Activated naive CD8-positive, alpha-beta T cell treated with anti-CD3 and anti-CD28 coated beads for 36 hours (primary cell): ENCODE measurements at places on chromosomes 7 and 10. TPM values are rescaled to one million over a fixed set of nuclear protein-coding genes. Genes with fewer than 3 reads are reported as not detected.
A peak's percentile ranks its signal among the peaks of the same experiment; 100 is the strongest.

Gene JAKMIP3
- total RNA-seq, result 0.21 TPM

Gene ANKRD30A
- not detected for total RNA-seq

- no peak for DNase-seq
These were observed 118.6 kb upstream of the ASAH2 start for GRCh38 chr10:50369931-50370330.

- no peak for DNase-seq
These were observed 110.5 kb upstream of the GPR26 start for GRCh38 chr10:123555616-123556015.

DNA sequence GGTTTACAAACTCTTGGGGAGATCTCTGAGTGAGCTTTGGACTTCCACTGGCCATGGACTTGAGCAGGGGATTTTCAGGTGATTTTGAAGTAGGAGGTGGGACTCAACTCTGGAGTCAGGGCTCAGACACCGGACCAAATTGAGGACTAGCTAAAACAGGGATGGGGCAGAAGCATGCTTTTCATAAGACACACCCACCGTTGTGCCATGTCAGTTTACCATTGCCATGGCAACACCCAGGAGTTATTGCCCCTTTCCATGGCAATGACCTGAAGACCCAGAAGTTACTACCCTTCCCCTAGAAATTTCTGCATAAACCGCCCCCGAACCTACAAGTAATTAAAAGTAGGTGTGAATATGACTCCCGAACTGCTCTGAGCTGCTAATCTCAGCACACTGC is 320.7 kb downstream of the GRID1 start:
- DNase-seq, result no peak

Gene ZNF804B
- not detected for total RNA-seq

DNA sequence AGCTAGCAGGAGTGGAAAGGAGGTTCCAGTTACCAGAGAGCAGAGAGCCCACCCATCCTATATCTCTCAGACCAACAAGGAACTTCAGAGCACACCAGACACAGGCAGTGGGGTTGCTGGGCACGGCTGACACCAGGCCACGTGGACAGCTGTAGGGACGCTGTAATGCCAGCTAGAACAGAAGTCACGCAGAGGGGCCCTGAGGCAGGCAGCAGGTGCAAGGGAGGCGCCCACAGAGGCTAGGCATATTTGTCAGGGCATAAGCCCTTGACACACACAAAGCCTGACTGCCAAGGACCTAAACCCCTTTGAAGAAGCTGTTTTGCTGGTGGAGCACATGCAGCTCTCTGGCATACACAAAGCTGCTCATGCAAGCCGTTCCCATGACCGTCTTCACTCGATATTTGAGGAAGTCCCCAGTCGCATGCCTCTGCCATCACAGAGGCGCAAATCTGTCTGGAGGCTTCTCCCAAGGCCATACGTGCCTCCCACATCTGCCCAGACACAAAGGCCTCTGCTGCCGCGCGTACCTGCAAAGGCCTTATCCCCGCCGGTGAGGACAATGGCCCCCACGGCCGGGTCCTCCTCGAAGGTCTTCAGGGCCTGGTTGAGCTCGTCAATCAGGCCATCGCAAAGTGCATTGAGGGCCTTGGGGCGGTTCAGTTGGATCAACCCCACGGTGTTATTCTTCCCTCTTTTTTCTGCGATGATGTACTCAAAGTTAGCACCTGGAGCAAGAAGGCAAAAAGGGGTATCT is 2.9 kb downstream of the ECHS1 start:
- DNase-seq, result no peak

- no peak for DNase-seq
These were observed 157.0 kb upstream of the MKLN1 start for GRCh38 chr7:131170440-131171271.

DNA sequence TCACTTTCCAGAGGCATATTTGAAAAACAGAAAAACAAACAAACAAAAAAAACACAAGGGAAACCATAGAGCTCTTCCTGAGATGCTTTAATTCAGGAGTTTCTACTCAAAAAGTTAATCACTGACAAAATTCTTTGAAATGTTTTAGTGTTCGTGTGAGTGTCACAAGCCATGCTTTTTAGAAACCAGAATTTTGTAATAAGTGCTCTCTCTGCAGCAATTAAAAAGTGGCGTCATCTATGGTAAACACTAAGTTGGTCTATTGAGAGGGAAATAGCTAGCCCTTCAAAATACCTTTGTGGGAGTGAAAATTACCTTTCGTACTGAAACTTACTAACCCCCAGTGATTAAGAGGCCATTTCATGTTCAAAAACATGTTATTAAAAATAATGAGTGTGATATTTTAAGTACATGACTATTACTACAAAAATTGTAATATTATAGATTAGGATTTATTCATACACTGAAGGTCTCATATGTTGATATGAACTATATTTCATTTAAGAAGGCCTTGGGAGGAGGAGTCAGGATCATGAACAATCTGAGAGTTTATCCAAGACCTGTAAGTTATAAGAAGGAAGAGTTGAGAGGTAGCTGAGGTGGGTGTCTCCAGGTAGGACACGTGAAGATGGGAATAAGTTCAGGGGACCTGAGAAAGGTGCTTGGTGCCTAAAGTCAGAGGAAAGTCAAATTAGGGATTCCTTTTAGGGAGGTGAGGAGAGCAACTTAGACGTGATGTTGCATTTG is 94.6 kb downstream of the PPP1R9A start:
- no peak for DNase-seq

Gene HMX2
- not detected for total RNA-seq

DNA sequence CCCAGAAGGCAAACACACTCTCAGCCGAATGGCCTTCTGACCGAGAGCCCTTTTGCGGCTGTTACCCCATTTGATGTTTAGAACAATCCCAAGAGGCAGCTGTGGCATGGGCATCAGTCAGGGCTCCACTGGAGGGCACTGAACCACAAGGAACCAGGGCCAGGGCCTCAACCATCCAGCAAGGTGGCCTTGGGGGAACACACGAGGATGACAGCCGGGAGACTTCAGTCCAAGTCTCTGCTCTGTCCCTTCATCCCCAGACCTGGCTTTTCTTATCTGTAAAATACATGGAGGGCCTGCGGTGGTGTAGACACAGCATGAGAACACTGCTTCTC is 63.6 kb upstream of the INSIG1 start:
- DNase-seq, result no peak

Gene TRIM73
- 1.5 TPM for total RNA-seq

DNA sequence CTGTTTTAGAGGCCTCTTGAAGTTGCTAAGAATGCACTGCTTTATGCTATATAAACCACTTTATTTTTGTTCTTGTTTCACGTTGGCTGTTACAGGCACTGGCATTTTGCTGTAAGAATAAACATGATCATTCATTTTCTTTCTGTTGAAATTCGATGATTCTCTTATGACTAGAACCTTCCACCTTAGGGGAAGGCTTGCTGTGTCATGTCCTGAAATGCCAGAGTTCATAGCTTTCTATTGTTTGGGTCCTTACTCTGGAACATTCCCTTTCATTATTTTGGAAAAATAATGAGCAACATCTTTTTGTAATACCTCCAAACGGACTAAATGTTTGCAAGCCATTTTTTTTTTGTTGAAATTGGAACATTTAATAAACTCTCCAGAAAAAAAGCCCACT is 495.1 kb upstream of the POT1 start:
- no peak for DNase-seq

- no peak for DNase-seq
These were observed 115.4 kb downstream of the MDFIC start for GRCh38 chr7:115037128-115037802.

DNA sequence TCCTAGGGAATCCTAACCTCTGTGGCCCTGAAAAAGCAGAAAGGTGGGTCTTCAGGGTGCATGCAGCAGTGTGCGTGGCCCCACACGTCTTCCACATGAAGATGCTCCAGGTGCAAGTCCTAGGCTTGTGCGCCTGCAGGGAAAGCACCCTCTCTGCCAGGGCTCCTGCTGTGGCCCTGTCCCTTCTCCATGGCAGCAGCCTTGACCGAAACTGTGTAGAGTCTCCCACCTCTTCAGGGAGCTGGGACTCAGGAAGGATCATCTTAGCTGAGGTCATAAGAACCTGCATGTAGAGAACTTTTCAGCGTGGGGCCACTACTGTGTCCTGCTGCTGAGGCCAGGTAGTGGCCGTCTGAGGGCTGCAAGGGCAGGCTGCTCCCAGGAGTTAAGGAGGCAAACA is 6.3 kb upstream of the CSGALNACT2 start:
- DNase-seq, result no peak

DNA sequence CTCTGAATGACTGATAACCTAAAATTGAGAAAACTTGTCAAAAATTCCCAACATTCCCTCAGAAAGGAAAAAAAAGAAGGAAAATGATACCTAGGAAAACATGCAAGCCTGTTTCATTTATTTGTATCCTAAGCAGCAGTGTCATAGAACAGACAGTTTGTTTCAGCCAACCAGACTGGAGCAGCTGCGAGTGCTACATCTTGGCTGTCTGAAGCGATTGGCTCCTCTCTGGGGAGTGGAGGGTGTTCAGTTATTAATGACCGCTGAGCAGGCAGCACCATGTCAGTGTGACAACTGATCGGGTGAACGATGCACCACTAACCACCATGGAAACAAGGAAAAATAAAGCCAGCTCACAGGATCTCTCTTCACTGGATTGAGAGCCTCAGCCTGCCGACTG is at the start of gene LRRN3:
TSS of gene LRRN3 (plus strand) at position 282 of the 400 bp plus-strand sequence. CDS start 31,646 bp downstream, outside the sequence.
- DNase-seq, result peak; percentile 72

DNA sequence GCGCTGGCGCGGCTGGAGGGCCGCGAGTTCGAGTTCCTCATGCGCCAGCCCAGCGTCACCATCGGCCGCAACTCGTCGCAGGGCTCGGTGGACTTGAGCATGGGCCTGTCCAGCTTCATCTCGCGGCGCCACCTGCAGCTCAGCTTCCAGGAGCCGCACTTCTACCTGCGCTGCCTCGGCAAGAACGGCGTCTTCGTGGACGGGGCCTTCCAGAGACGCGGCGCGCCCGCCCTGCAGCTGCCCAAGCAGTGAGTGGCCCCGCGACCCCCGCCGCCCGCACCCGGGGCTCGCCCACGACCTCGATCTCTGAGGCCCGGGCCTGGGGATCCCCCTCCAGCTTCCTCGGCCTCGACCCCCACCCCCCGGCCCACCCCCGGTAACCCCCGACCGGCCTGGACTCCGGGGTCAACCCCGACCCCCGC is 537 bp downstream of the FOXK1 start:
- peak; percentile 56 for DNase-seq

DNA sequence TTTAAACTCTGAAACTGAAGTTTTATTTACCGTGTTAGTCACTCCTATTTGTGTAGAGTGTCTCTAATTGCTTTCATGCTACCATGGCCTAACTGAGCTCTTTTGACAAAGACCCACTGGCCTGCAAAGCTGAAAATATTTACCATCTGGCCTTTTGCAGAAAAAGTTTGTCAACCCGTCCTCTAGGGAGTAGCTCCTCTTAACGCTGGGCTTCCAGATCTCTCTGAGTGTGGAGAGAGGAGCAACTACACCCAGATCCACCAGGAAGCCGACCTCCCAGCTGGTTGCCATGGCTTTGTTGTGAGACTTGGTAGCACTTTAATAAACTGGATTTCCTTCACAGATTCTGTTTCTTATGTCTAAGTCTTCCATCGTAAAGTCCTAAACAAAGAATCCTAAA is 4.2 kb upstream of the C10orf71 start:
- DNase-seq, result no peak

GRCh38 chr7:137337902-137338301 is 5.6 kb downstream of the PTN start:
- no peak for DNase-seq

GRCh38 chr10:52869864-52870263 is 97.3 kb upstream of the MBL2 start:
- no peak for DNase-seq

- DNase-seq, result no peak
These were observed 138.1 kb downstream of the RALA start for GRCh38 chr7:39761449-39761848.

DNA sequence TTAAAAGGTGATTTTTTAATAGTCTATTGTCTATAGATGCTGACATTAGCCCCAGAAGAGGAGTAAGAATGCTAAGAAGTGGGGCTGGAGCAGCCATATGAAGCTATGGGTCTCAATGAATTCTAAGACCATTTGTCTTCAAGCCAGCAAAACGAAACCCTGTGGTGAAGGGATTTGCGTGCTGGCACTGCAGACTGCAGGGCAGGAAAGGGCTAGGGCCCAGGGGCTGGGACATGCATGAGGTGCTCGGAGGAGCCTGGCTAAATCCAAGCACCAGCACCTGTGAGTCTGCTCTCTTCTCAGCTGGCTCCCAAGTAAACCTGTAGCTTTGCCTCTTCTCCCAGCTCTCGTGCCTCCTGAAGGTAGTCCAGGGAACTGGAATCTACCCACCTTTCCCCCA is 1.3 kb upstream of the NDST2 start:
- no peak for DNase-seq

DNA sequence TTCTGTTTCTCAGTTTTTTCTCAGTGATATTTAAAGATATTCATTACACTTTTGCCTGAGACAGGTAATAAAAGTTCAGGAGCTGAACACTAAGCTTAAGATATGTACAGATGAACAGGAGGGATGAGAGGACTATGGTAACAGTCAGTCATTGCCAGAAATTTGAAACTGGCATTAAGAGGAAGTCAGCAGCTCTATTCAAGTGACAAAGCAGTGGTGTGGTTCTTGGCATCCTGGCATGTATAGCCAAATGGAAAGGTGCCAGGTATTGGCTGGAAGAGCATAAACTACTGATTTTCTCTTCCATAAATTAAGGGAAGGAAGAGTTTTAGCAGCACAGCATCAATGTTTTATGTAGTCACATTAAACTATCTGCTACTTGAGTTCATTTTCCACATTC is 22.7 kb downstream of the HOXA1 start:
- DNase-seq, result no peak

Gene GPR22
- total RNA-seq, result not detected

Gene VWC2
- total RNA-seq, result not detected

Gene PILRA
- 0.68 TPM for total RNA-seq

DNA sequence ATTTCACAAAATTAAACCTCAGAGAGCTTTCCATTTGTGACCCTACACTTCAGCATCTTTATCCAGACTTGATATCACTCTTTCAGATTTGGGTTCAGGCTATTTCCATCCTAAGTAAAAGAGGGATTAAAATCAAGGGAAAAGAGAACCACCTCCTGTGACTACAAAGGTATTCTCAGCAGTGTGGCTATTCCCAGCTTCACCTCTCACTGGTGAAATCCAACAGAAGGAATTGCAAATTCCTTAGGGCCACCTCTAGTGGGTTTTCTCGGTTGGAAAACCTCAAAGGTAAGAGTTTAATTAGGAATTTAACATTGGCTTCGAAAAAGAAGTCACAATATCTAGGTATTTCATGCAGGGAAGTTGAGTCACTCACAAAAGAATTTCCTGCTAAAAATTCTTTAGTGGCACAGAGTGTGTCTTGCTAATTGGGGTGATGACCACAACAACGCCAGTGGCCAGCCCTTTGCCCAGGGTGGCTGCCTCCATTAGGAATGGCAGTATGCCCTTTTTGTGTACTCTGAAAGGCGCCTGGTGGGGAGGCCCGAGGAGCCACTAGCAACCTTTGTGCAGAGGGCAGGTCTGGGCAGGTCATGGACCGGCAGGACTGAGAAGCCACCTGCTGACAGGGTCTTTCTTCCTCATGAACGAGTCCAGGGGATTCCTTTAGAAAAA is 52.2 kb downstream of the SEM1 start:
- no peak for DNase-seq

GRCh38 chr7:147861058-147861716 is 729.4 kb upstream of the C7orf33 start:
- DNase-seq, result no peak

Gene PNLIPRP1
- not detected for total RNA-seq

Gene MEOX2
- not detected for total RNA-seq

Gene RBM33
- total RNA-seq, result 74.6 TPM
